ENCODE measurements at places on chromosomes 12 and 14.

DNA sequence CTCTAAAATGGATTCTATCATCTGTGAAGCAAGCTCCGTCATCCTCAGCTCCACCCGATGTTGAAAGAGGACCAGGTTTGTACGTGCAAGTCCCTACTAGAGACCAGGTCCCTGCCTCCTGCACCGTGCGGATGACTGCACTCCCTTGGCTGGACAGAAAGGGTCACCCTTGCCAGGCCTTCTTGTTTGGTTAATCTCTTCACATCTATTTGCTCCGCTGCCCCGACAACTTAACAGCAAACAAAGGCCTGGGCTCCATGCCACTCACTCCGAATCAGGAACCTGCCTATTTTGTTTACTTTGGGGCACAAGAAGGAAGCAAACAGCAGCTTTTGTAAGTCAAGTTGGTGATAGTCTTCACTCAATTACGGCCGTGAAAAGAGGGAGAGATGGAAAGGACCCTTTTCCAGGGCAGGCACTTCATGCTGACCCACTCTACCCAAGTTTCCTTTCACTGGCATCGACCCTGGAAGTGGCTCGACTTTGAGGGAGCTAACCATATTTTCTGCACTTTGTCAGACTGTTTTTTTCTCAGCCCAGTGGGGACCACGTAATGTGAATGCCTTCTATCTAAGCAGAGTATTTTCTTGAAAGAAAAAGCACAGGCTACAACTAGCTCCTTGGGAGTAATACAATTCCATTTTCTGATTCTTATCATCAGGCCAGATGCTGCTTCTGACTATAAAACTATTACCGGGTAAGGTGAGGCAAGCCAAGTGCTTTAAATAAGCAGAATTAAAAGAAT is 202.6 kb downstream of the FOXN3 start:
- DNase-seq = no peak

GRCh38 chr12:46150735-46151134 is 118.1 kb downstream of the SLC38A1 start:
- DNase-seq = no peak

DNA sequence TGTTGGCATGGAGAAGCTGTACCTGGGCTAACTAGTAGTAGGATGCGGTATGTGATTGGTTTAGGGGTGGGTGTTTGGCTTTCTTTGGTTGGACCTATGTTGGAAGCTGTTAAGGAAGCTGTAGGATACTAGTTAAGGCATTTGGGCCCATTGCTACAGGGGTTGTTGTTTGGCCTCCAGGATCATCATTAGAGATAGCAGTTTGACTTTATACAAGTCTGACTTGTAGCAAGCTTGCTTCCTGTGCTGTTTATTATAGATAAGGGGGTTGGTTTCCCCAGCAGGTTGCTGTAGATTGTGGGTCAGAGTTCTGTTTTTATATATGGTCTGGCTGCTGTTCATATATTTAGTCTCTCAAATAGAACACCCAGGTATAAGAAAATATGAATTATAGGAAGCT is 1.4 kb upstream of the PRIM1 start:
- DNase-seq = no peak

DNA sequence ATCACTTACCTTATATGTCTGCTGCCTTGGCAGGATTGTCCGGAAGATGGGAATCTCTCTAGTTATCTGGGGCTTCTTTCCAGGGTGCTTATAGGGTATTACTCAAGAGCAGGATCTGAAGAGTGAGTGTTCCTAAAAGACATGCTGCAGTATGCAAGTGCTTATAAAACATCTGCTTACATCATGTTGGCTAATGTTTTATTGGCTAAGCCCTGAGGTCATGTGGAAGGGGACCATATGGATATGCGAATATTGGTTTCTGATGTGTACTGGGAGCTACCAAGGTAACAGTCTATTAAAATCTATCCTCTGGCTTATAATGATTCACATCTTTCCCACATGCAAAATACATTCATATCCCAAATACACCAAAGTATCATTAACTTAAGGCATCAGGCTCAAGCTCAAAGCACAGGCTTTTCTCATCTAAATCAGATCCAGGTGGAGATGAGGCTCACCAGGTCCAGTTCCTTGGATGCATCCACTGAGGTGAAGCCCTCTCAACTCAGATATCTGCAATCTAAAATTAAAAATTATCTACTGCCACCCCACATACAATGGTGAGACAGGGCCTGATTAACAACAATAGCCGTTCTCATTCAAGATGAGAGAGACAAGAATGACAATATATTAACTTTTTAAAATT is 29.8 kb downstream of the LRRIQ1 start:
- no peak for DNase-seq

DNA sequence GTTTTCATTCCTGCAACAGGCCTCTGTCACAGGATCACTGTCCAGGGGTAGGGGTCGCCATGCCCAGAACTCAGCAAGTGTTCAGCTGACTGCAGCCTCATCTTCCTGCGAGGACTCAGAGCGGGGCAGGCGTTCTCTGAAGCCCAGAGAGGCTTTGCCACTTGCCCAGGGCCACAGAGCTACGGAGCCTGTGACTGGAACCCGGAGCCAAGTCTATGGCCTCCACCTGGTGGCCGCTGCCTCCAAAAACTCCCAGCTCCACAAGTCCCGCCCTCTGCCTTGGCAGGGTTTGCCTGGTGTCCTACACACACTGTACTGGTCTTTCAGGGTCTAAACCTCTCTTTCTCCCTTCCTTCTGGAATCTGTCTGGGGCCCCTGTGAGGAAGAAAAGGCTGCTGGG is 8.7 kb upstream of the PPP1R13B start:
- DNase-seq = no peak

- DNase-seq = no peak
Measured at GRCh38 chr14:64059454-64060198, 206.8 kb downstream of the SYNE2 start.

GRCh38 chr12:125888921-125889320 is 823.7 kb downstream of the AACS start:
- DNase-seq = no peak

DNA sequence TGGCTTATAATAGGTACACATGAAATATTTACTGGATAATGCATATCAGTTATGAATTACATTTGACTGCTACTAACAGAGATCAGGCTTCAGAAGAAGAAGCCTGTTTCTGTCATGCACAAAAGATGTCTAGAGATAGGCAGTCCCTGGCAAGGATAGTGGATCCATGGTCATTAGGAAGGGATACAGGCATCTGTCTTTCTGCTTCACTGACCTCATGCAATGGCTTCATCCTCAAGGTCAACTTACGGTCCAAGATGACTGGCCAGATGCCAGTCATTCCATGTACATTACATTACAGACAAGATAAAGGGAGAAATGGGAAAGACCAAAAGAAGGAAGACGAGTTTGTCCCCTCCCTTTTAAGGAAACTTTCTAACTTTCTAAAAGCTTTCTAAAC is 94.0 kb downstream of the NUAK1 start:
- no peak for DNase-seq

DNA sequence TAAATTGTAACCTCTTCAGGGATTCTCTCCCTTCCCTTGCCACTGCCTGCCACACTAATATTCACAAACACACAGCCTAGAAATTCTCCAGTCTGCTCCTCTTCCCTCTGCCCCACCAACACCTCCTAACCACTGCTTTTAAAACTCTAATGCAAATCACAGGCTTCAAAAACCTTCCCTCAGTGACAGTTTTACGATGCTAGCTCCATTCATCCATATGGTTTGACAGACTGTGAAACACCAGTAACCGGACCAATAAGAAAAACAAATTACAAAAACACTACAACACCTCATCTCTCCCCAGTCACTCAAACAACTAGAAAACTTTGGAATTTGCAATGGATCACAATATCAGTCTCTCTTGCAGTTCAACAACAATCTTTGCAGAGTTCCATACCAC is 5.7 kb downstream of the DPF3 start:
- DNase-seq = no peak

DNA sequence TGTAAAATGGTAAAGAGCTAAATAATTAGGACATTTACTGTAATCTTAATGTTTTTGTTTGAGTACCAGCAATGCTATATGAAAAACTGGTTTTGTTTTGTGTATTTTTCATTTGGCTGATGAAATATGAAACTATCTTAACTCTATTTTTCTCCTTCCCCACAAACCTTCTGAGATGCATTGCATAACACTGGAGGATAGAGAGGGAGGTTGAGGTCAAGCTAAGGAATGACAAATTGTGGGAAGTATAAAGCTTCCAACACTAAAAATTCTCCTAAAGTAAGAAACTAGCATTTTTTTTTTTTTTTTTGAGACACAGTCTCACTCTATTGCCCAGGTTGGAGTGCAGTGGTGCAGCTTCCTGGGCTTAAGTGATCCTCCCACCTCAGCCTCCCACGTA is 31.5 kb upstream of the SRP54 start:
- no peak for DNase-seq

GRCh38 chr14:80536456-80536855 is 325.2 kb upstream of the DIO2 start:
- no peak for DNase-seq

DNA sequence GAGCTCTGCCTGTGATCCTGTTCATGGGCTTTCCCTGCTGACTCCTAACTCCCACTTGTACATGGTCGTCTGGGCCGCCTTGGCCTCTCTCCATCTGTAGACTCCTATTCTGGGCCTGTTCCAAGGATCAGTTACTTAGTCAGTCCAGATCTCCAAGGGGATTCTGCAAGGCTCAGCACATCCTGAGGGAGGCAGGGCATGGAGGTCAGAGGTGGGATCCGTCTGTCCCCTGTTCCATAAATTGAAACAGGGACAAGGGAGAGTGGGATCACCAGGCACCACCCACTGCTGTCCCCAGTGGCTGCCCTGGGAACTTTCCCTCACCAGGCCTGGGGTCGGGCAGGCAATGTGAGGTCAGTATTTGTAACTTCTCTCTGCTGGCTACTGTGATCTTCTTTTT is 43.5 kb downstream of the KCTD10 start:
- no peak for DNase-seq

DNA sequence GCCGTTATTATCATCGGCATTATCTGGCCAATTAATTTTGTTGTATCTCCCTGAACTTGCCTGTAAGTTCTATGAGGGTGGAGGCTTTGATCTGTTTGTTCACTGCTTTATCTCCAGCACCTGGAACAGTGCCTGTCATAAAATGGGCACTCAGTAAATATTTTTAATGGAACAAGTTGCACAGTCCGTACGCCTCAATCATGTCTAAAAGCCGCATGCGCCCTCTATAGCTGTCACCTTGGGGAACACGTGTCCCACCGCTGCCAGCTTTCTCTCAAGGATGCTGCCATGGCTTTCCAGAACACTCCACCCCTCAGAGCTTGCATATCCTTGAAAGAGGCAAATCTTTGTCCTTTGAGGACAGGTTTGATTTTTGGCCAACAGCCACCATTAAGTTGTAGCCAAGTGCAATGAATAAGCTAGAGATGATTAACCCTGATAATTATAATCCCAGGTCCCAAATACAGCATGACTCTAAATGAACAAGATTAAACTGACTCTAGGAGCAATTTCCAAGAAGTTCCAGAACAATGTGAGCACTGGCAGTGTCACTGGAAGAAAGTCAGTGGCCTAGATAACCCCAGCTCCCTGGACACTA is 55.1 kb downstream of the ERH start:
- DNase-seq = no peak

- DNase-seq = no peak
Measured at GRCh38 chr14:79690960-79691359, 520.3 kb downstream of the DIO2 start.

GRCh38 chr14:60278350-60278749 is 29.3 kb downstream of the PPM1A start:
- DNase-seq = no peak

GRCh38 chr14:36069535-36069900 is 107.0 kb downstream of the PTCSC3 start:
- DNase-seq = no peak

DNA sequence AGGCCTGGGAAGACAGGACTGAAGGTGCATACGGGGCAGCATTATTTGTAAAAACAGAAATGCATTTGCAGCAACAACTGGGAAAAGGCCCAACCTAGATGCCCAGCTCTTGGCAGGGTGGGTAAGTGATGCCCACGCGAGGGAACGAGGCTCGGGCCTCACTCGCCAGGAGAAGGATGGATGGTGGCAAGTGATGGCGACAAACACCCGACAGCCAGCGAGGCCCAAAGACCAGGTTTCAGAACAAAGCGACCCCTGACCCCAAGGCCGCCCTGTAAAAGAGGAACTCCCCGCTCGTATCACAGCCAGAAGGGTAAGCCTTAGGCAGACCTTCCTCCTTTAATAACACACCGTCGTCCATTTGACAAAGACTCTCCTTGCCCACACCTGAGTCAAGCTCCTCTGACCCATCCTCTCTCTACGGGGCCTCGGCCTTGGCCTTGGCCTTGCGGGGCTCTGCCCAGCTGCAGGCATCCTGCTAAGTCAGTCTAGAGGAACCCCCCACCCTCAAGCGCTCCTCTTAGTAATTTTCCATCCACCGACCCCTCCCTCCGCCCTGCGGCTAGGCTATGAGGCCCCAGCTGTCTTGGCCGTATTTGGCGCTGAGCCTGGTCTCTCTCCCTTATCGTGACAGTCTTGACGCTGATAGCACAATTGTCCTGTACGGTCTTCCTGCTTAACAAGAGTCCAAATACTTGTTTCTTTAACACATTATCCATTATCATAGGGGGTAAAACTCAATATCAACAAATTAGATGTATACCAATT is 80.2 kb downstream of the NCOR2 start:
- no peak for DNase-seq

DNA sequence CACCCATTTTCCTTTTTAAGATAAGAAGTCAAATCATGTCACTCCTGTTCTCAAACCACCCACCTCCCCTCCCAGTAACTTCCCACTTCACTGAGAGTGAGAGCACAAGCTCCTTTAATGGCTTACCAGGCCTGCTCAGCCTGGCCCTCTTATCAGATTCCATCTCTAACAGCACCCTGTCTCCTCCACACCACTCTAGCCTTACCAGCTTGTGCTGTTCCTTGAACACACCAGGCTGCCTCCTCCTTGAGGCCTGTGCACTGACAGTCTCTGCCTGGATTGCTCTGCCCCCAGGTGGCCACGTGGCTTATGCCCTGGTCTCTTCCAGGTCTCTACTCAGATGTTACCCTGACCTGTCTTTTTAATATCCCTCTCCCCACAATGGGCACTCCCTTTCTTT is 40.1 kb upstream of the EVL start:
- peak; percentile 5 for DNase-seq

- no peak for DNase-seq
Measured at GRCh38 chr14:78829274-78829673, 659.1 kb downstream of the NRXN3 start.

GRCh38 chr12:41339784-41340183 is 151.7 kb downstream of the PDZRN4 start:
- no peak for DNase-seq

GRCh38 chr14:74018586-74019407 is at the start of the genes BBOF1 and ENTPD5:
Gene BBOF1 (plus strand): TSS chr14:74019349. CDS start chr14:74019479, 130 bp downstream.
Gene ENTPD5 (minus strand): TSS chr14:74019288. CDS start chr14:73988102, 31,186 bp downstream.
- peak; percentile 70 for DNase-seq

DNA sequence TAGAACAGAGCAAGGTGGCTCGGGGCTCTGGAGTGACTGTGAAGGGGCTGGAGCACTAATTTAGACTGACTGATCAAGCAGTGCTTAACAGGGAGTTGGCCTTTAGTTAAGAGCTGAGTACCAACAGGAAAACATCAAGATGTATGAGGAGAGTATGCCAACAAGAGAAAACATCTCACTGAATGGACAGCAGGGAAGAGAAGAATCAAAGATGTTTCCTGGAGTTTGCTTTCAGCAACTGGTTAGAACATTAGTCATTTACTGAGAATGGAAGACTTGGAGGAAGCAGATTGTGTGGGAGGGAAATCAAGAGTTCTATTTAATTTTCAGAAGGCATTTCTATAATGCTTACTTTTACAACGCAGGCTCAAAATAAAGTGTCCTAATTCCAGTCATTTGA is 259.3 kb downstream of the ADAMTS20 start:
- no peak for DNase-seq
